ENCODE measurements at places on chromosomes 12 and 14. TPM values are rescaled to one million over a fixed set of nuclear protein-coding genes. Genes with fewer than 3 reads are reported as not detected.

Gene ACOT6
- not detected for total RNA-seq

Gene CDK2
- total RNA-seq: 14.0 TPM

Gene TAS2R7
- total RNA-seq: not detected

Gene C1QL4
- total RNA-seq: not detected

Gene TMEM253
- total RNA-seq: not detected

Gene SMIM41
- 0.82 TPM for total RNA-seq

Gene PWP1
- 44.4 TPM for total RNA-seq

Gene KCNC2
- 3.9 TPM for total RNA-seq

Gene OR6C2
- total RNA-seq: not detected

Gene FOXG1
- 0.10 TPM for total RNA-seq

Gene ACACB
- 17.6 TPM for total RNA-seq

Gene FKBP11
- 8.3 TPM for total RNA-seq

Gene CLEC4D
- total RNA-seq: 0.31 TPM

Gene IFT81
- 32.0 TPM for total RNA-seq

Gene CLECL1
- total RNA-seq: 0.41 TPM
